ENCODE measurements at places on chromosomes 6 and 20.

DNA sequence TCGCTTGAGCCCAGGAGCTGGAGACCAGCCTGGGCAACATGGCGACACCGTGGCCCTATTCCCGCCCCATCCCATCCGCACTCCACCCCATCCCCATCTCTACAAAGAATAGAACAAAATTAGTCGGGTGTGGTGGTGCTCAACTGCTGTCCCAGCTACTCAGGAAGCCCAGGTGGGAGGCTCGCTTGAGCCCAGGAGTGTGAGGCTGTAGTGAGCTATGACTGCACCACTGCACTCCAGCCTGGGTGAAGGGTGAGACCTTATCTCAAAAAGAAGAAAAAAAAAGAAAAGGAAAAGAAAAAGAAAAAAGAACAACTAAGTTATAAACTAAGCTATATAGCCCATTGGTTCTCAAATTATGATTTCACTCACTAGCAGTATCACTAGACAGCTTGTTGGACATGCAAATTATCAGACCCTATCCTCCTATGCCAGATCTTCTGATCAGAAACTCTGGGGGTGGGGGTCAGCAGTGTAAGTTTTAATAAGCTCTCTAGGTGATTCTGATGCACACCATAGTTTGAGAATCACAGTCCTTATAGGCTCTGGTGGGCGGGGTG lies 491 bp upstream of the ITCH start:
- no peak for DNase-seq

DNA sequence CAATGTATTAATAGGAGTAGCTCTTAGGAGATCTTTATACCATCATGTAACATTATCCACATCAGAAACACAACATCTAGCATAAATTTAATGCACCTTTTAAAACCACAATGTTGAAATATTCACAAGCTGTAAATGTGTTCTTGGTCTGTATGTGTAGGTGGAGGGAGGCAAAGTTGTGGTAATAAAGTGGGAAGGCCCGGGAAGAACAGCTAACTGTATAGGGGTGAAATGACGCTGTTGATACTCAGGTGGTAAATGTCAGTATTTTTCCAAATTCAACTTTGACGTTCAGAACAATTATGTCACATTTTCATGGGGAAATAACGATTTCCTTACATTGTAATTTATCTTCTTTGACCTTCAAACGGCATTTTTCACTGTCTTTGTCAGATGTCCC lies 146.0 kb upstream of the STMND1 start:
- no peak for DNase-seq

DNA sequence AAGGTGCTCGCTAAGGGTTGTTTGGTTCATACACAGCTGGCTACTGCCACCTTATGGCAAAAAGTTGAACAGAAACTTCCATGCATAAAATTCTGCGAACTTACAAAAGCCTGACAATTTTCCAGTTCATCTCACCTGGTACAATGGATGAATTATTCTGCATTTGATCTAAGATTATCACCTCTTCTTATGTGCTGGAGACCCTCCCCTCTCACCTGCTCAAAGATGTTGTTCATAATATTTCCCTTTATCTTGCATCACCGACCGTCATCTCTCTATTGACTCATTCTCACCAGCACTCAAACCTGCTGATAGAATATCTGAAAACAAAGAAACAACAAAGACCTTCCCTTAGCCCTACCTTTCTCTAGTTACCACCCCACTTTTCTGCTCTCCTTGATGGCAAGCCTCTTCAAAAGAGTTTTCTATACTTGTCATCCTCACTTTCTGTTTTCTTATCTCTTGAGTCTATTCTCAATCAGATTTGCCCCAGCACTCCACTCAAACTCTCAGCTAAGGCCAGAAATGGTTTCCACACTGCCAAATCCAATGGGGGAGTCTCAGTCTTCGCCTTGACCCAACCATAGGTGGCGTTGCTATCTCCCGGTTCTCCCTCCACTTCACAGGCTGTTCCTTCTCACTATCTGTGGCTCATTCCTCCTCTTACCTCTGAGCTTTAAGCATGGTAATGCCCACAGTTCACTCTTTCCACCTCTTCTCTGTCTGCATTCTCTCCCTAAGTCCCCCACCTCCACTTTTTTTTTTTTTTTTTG lies 25.8 kb downstream of the SNRNP48 start:
- DNase-seq: peak; percentile 40

GRCh38 chr6:36187446-36187845 lies 9.1 kb upstream of the BRPF3 start:
- DNase-seq: no peak

DNA sequence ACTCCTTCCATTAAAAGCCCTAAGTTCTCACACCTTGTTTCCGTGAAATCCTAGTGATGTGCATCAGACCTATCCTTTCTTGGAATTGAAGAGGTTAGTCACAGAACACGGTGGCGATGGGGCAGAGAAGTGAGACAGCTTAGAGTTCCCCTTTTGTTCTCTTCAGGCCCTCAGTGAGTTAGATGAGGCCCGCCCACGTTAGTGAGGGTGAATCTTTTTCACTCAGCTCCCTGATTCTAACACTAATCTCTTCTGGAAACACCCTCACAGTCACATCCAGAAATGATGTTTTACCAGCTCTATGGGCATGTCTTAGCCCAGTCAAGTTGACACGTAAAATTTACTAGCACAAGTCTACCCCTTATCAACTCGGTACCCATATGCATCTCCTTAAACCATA lies 172.7 kb upstream of the NOX3 start:
- peak; percentile 50 for DNase-seq

DNA sequence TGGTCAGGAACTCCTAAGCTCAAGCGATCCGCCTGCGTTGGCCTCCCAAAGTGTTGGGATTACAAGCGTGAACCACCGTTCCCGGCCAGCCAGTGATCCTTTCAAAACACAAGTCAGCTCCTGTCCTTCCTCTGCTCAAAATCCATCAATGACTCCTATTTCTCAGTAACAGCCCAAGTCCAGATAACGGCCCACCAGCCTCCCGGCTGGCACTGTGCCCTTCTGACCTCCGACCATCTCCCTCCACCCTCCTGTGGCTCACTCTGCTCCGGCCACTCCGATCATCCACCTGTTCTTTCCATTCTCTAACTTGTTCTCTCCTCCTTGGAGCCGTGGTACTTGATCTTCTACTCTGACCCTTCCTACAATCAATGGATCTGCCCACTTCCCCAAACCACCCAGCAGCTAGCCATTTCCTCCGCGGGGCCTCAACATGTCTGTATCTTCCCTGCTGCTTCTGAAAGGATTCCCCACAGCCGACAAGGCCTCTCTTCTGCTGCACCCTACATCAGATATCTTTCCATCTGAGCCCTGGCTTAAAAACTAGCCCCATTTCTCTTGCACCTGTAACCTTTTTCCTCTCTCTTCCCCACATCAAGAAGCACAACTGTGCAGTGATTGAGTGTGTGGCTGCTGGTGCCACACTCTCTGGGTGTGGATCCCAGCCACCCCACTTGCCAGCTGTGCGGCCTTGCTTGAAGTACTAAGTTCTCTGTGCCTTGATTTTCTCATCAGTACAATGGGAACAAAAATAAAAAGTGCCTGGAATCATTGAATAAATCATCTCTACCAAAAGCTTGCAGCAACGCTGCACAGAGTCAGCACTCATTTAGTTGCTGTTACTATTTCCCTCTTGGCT lies 6.1 kb upstream of the ZMYND8 start:
- DNase-seq: no peak

GRCh38 chr6:121439926-121440325 lies 4.5 kb downstream of the GJA1 start:
- DNase-seq: no peak

- no peak for DNase-seq
These were observed 82.1 kb downstream of the SLC23A2 start for GRCh38 chr20:4919047-4919704.

DNA sequence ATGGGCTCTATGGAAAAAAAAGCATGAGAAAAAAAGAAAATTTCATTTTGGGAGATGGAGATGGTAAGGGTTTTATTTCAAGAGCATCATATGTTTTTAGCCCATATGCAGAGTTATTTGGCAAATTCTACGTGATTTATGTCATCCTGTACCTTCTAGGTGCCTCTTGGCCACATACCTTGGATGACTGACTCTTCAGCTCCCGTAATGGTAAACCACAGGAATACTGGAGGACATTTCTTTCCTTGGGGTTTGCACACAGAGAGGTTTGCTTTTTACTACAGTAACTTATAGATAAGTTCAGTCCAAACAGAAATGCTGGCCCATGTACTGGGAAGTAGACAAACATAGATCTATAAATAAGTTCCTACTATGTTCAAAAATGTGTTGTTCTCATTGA lies 132.2 kb downstream of the SH3BGRL2 start:
- DNase-seq: no peak

DNA sequence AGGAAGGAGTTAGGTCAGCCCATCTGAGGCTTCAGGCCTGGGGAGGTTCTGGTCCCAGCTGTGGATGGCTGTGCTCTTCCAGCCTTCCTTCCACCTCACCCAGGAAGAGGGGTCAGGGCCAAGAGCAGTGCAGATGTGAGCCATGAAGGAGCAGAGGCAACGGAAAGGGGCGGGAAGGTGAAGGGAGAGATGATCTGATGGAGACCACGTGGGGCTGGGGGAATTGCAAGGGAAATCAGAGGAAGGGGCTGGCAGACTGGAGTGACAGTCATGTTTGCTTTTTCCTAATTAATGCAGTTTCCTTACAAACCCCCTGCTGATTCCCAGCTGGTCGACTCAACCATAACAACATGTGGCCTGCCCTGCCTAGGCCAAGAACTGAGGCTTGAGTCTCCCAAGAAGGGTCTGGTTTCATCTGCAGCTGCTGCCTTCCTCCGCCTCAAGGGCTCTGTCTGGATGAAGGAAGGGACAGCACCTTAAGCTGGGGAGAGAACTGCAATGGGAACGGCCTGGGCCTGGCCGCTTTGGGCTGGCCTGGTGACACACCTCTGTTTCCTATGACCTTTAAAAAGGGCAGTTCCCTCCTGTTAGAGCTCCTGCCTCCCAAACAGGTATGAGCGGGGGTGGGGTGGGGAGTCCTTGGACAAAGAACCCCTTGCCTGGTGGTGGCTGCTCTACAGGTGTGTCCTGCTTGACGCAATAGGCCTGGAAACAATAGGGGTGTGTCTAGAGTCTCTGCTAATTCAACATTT lies 7.8 kb upstream of the MRPS18A start:
- no peak for DNase-seq

DNA sequence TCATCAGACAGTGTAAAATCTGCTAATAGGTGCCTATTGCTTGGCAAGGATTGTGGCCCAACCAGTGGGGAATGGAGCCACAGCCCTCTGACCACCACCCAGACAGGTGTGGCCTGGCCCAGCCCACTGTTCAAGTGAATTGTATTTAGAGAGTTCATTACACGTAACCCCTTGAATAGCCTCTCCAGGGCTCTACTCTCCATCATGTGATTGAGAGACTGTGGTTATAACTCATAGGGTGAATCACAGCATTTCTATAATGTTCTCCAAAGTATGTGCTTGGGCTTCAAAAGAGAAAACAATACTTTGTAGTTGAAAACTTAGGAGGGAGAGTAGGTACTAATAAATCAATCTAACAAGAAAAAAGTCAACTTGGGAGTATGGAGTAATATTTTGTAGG lies 38.4 kb downstream of the ALDH8A1 start:
- no peak for DNase-seq
